ENCODE measurements at places on chromosomes 3 and 15.

DNA sequence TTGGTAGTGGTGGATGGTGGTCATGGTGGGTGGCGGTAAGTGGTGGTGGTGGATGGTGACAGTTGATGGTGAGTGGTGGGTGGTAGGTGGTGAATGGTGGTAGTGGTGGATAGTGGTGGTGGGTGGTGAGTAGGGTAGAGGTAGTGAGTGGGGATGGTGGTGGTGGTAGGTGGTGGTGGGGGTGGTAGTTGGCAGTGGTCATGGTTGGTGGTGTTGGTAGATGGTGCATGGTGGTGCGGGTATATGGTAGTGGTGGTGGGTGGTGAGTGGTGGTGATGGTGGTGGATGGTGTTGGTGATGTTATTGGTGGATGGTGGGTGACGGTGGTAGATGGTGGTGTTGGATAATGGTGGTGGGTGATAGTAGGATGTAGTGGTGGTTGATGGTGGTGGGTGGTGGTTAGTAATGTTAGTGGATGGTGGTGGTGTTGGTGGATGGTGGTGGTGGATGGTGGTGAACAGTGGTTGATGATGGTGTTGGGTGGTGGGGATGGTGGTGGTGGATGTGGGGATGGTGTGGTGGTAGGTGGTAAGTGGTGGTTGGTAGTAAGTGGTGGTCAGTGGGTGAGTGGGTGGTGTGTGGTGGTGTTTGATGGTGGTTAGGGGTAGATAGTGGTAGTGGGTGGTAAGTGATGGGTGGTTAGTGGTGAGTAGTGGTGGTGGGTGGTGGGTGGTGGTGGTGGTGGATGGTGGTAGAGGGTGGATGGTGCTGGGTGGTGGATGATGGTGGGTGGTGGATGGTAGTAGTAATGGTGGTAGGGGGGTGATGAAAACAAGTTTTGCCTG lies 16.7 kb upstream of the RIOX2 start:
- DNase-seq: no peak

DNA sequence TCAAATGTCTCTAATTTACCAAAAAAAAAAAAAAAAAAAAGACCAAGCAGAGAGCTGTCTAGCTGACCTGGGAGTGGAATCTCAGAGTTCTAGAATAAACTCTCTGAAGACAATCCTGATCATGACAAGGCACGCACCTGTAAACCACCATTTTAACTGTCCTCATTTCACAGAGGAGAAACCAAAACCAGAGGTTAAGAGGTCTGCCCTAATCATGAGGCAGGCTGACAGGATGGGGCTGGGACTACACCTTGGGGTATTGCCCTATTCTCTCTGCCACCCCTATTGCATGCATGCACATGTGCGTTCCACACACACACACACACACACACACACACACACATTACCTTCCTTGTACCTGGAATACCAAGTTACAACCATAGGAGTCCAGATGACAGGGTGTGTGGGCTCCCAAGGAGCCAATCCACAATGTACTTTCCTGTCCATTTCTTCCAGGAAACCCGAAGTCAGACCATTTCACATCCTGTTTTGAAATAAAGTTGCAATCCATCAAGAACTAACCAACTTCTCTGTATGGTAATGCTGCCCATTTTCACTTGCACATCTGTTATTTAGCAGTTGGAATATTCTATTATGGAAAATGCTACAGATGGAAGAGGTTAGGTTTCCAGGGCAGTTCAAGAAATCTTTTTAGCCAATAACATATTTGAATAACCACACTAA lies 34.6 kb downstream of the HSPBAP1 start:
- no peak for DNase-seq

GRCh38 chr3:93988283-93988682 lies 8.3 kb downstream of the ARL13B start:
- no peak for DNase-seq

DNA sequence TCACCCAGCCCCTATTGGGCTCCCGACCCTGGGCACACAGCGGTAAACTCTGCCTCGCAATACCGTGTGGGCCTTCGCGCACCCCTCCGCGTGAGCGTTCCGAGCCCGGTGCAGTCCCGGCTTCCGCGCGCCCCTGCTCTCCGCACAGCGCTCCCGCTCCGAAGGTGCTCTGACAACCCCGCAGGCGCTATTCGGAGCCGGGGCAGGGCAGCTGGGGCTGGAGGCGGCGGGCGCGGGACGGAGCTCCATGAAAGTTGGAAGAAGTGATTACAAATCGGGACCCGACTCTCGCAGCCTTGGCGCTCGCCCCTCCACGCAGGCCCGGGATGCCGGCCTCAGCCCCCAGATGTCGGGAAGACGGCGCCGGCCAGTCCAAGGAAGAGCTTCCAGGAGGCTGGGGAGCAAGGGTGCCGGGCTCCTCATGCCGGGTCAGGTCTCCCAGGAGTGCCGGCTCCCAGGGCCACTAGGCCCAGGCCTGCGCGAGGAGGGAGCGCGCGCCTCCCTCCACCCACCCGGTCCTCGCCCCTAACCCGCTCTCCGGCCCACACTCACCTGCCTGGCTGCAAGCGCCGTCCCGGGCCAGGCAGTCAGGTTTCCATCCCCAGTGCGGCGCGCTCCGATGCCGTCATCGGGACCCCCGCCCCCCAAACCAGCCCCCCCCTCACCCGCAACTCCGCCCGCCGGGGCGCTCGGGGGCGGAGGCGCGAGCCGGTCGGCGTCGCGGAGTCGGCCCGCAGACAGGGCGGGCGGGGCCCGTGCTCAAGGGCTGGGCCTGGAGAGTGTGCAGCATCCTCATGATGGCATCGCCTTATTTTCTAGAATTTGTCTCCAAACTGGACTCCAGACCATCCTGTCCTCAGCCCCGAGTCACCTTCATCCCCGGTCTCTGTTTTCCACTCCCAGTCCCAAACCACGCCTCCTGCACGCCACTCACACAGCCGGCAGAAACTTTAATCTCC lies at the start of gene KIF7:
TSS of gene KIF7 (minus strand) at position 621 of the 959 bp plus-strand sequence. CDS start 2,537 bp downstream, outside the sequence.
- DNase-seq: peak; percentile 7

- DNase-seq: no peak
Observed at GRCh38 chr15:66646308-66646707, 55.7 kb upstream of the SMAD6 start.

GRCh38 chr3:58520403-58521335 lies 16.3 kb downstream of the ACOX2 start:
- DNase-seq: no peak

DNA sequence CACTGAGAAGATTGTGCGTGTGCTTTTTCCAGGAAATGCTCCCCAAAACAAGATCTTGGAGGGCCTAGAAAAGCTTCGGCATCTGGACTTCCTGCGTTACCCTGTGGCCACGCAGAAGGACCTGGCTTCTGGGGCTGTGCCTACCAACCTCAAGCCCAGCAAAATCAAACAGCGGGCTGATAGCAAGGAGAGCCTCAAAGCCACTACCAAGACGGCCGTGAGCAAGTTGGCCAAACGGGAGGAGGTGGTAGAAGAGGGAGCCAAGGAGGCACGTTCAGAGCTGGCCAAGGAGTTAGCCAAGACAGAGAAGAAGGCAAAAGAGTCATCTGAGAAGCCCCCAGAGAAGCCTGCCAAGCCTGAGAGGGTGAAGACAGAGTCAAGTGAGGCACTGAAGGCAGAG lies 4.8 kb downstream of the MAP1A start:
- no peak for DNase-seq

DNA sequence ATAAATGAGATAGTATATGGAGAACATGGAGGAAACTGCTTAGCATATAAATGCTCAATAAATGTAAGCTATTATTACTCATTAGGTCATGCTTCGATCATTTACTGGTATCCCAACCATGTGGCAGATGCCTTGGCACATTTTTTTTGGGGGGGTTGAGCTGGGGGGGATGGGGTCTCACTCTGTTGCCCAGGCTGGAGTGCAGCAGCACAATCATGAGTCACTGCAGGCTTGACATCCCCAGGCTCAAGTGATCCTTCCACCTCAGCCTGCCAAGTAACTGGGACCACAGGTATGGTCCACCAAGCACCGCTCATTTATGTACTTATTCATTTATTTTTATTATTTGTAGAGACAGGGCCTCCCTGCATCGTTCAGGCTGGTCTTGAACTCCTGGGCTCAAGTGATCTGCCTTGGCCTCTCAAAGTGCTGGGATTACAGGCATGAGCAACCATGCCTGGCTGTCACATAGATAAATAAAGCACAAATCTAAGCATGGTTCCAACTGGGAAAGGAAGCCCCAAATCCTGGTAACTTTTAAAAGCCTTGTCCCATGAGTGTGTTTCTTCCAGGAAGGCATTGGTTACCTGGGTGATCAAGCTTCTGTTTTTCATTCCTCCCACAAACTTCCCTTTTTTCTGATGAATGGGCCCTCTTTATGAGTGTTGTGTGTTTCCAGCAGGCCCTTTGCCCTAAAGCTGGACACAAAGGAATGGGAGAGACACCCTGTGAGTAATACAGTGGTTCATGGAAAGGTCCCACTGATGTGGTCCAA lies 147.4 kb upstream of the UMPS start:
- DNase-seq: no peak

GRCh38 chr15:78938658-78939488 lies 6.0 kb downstream of the CTSH start:
- no peak for DNase-seq

DNA sequence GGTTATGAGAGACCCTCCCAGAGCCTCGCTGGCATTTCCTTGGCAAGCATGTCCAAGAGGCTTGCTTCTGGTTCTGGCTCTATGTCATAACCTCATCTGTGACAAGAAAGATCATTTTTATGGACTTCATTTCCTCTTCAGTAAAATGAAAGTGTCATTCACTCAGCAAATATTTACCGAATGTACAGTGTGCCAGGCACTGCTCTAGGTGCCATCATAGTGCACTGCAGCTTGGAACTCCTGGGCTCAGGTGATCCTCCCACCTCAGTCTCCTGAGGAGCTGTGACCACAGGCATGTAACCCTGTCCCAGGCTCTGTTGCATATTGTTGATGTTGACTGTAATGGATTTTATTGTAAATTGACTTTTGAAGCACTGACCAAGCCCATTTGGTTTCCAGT lies 18.7 kb upstream of the ITPKA start:
- no peak for DNase-seq

GRCh38 chr3:25468866-25469319 lies 40.8 kb downstream of the RARB start:
- no peak for DNase-seq

DNA sequence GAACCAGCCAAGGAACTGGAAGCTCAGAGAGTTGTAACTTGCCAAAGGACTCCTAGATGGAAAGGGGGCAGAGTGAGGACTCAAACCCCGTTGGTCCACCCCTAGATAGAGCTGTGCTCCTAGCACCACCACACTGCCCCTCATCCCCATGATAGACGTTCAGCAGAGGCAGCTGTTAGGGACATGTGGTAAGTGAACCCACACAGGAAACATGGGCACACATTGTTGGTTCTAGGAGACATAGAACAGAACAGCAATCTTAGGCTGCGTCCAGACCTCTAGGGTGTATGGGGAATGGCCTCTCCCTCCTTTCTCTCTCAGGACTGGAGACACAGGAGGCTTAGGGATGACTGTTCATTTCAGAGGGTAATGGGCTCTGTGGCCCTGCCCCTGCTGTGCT lies 102.7 kb downstream of the ANP32A start:
- DNase-seq: no peak

- DNase-seq: no peak
Observed at GRCh38 chr3:62065985-62066693, 307.2 kb downstream of the FEZF2 start.

- no peak for DNase-seq
Observed at GRCh38 chr15:45023659-45024225, 747 bp downstream of the SORD start.
